ENCODE measurements at places on chromosomes 3 and 15.

DNA sequence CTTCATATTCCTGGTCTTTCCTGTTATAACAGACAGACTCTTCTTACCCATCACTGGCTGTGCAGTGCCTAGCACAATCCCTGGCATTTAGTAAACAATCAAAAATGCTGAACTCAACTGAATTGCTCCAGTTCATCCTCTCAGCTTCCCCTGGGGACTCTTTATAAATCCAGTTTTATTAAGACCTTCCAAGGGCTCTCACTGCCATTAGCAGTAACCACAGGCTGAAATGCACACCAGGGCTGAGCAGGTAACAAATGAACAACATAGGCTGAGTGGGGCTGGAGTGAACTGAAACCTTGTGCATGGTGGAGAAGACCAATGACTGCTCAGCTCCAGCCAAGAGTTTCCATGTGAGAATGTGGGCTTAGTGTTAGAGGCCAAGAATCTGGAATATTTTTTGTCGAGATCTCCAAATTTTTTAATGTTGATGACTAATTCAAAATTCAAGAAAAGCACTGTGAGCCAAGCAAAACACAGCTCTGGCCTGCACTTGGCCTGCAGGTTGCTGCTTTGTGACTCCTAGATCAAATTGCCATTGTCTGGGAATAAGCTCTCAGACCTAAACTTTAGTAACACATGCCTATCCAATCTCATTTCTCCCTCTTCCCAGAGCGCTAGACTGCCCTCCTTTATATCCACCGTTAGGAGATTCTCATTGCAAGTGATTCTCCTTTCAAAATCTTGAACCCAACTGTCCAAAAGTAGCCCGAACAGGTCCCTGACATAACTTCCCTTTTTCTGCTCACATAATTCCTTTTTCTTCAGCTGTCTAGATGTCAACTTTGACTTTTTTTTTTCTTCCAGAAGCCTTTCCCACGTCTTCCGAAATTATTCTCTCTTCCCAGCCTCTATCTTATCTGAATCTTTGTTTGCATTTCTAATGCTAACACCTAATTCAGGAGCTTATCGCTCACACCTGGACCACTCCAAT lies 7.4 kb downstream of the SQOR start:
- DNase-seq: no peak

DNA sequence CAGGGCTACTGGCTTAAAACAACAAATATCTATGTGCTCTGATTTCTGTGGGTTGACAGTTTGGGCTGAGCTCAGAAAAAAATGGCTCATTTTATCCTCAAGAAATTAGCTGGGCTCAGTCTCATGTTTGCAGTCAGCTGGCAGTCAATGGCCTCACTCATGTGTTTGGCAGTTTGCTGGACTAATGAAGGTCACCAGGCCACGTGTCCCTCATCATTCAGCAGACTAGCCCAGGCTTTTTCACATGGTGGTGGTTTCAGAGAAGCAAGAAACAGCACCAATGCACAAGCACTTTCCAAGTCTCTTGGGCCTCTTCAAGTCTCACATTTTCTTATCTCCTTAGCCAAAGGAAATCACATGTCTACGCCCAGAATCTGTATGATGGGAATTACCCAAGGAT lies 478.3 kb upstream of the PPP2R3A start:
- DNase-seq: no peak

DNA sequence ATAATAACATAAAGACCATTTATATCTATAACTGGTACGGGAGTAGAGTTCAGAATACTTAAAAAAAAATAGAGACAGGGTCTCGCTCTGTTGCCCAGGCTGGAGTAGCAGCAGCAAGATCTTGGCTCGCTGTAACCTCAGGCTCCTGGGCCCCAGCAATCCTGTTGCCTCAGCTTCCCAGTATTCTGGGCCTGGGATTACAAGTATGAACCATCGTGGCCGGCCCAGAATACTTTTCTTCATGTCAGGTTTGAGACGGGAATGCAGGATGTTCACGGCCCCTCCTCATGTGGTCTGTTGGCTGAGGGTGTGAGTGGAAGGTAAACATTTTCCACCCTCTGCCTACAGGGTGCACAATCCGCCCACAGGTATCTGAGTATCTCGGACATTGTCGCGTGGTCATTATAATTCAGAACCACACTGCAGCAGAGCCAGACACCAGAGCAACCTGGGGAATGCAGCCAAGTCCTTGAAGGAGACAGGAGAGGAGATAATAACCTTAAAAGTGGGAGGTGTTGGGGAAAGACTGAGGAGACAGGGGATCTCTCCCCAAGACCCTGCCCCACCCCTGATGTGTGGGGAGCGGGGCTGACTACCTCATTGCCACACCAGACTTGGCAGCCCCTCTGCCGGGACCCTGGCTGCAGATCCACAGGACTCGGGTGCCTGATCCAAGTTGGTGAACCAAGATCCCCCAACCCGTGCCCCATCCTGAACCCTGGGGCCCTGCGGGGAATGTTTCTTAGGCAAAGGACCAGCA lies 106.8 kb downstream of the ADCY5 start:
- DNase-seq: no peak

- no peak for DNase-seq
These were observed 243.6 kb upstream of the LYSMD4 start for GRCh38 chr15:99976811-99977271.

- DNase-seq: no peak
These were observed 16.7 kb downstream of the ALS2CL start for GRCh38 chr3:46676601-46677410.

Measured in brain (organoid and tissue), 16 donors.